ENCODE measurements at places on chromosomes 13 and 19. TPM values are rescaled to one million over a fixed set of nuclear protein-coding genes. Genes with fewer than 3 reads are reported as not detected.

- DNase-seq, result no peak
Measured at GRCh38 chr19:15841875-15842569, 26.6 kb upstream of the OR10H1 start.

- DNase-seq, result no peak
Measured at GRCh38 chr13:52452470-52452869, 2.0 kb upstream of the VPS36 start.

- peak; percentile 56 for DNase-seq
Measured at GRCh38 chr13:102903659-102904407, 58.0 kb downstream of the ERCC5 start.

DNA sequence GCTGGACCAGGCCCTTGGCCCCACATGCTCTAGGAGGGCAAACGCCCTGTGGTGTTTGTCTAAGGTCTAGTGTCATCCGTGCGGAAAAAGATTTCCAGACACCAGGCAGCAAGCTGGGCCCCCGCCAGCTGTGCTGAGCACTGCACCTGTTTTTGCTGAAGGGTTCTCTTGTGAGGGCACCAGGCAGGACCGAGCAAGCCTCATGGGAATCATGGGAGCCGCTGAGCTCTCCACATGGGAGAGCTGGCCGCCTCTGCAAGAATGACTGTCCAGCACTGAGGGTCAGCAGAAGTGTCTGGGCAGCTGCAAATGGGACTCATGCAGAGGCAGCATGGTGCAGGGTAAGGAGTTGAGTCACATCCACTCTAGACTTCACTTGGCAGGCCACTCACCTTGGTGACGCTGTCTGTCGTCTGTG is 12.0 kb downstream of the B3GNT8 start:
- no peak for DNase-seq

- DNase-seq, result no peak
Measured at GRCh38 chr19:18349524-18350128, 9.2 kb downstream of the PGPEP1 start.

DNA sequence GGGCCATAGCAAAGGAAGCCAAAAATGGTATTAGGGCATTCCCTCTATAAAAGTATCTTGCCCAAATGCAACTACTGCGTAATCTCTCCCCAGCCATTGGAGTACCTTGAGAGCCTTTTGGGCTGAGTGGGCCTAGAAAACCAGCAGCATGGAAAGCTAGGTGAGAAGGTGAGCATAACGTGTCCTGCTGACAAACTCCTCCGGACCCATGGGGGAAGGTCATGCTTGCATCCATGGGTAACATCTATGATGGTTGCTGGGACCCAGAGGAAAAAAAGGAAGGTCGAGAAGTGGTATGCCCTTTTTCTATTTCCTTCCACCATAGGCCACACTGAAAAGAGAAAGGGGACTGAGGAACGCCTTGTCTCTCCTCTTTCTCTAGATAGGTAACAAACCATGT is 57.4 kb downstream of the ZNF728 start:
- no peak for DNase-seq

PRKD2 gene
- polyA plus RNA-seq, result 50.4 TPM

ICAM5 gene
- 1.4 TPM for polyA plus RNA-seq

- no peak for DNase-seq
Measured at GRCh38 chr19:47324502-47324901, 7.5 kb upstream of the C5AR2 start.

PDE4A gene
- 0.31 TPM for polyA plus RNA-seq

DNA sequence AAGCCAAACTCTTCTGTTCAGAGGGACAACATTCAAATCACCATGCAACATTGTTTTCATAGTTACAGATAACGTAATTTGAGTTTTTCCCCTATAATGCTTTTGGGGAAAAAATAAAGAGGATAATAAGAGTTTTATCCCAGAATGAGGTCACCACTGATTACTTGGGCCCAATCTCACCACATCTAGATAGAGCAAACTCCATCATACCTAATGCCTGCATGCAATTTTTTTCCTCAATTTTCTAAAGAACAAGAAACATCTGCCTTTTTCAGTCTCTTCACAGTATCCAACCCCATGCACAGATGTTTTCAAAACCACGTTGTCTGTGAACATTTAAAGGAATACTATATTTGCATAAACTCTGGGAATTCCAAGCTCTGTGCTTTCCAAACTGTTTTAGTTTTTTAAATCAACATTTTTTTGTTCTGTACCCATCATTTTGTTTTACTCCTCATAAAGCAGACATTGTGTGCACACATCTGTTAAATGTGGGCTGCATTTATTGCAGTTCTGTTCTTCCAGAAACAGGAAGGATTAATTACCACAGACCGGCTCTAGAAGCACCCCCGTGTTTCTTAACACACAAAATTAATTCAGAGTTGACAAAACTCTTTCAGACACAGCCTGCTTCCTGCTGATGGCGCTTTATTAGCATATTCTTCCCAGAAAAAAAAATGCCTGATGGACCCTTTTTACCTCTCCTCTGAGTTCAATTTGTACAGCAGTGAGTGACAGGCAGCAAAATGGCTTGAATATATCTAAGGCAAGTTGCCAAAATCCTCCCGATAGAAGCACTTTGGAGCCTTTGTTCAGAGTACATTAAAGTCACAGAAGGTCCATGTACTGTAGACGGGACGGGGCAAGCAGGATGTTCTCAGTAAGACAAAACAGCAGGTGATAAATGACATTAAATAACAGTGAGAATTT is 1171.9 kb downstream of the EFNB2 start:
- DNase-seq, result no peak
